ENCODE measurements at places on chromosomes 3 and 15.
A peak's percentile ranks its signal among the peaks of the same experiment; 100 is the strongest.

- no peak for DNase-seq
Observed at GRCh38 chr3:169891886-169892285, 19.5 kb upstream of the SAMD7 start.

DNA sequence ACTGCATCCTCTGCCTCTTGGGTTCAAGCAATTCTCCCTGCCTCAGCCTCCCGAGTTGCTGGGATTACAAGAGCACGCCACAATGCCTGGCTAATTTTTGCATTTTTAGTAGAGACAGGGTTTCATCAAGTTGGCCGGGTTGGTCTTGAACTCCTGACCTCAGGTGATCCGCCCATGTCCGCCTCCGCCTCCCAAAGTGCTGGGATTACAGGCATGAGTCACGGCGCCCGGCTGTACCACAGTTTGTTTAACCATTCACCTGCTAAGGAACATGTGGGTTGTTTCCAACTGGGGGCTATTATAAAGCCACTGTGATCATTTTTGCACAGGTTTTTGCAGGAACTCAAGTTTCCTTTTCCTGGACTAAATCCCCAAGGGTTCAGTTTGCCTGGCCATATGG is 123.2 kb upstream of the RAP2B start:
- DNase-seq, result no peak

DNA sequence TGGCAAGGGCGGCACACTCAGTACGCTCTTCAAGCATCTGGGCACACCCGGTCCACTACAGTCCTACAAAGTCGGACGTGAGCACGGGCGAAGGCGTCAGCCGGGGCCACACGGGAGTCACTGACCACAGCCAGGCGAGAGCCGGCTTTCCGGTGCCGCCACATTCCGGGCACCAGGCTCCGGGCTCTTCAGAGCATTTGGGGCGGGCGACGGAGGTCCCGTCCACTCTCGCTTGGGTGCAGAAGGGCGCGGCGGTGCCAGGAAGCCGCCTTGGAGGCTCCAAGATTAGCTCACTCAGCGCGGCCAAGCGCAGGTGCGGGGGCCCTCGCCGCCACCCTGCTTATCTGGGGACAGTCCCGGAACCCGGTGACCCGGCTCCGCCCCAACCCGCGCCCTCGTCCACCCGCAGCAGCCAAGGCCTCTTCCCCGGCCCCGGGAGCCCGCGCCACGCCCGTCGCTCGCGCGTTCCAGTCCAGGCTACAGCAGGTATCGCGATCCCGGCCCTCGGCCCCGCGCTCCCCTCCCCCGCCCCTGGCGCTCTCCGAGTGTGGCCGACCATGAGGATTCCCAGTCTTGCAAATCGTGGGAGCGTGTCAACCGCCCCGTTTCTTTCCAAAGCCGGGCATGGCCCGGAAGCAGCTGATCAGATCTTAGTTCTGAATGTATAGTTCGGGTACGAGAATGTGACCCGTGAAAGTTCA is at the start of gene ADPRH:
Gene ADPRH (plus strand): TSS at position 127 of the 701 bp plus-strand sequence. CDS start 2,678 bp downstream, outside the sequence.
- peak; percentile 43 for DNase-seq

GRCh38 chr15:93024716-93025624 is 64.0 kb downstream of the RGMA start:
- DNase-seq, result no peak

GRCh38 chr3:152915695-152916094 is 80.8 kb downstream of the P2RY1 start:
- no peak for DNase-seq

DNA sequence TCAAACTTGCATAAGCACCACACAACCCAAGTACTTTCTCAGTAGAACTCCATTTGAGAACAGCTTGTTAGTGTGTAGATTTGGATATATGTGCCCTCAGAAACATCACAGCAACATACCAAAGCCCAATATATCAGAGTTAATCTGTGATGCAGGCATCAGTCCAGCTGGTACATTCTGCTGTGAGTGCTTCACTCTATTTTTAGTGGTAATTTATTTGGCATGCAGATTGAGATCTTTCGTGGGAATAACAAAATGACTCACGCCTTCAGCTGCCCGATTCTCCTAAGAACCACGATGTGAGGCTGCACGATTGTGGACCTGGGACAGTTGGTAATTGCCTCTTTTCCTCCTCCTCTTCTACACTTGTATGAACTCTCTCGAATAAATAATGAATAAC is 730.7 kb downstream of the SQOR start:
- DNase-seq, result no peak

DNA sequence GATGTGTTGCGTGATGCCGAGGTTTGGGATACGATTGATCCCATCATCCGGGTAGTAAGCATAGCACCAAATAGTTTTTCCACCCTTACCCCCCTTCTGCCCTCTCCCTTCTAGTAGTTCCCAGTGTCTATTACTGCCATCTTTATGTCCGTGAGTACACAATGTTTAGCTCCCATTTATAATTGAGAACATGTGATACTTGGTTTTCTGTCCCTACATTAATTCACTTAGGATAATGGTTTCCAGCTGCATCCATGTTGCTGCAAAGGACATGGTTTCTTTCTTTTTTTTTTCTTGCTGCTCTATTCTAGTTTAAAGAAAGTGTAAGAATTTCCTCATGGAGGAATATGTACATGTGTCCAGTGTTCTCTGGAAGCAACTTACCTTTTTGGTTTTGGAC is 51.8 kb downstream of the NSUN3 start:
- DNase-seq, result no peak

GRCh38 chr3:27360113-27361078 is 8.8 kb downstream of the NEK10 start:
- DNase-seq, result no peak

DNA sequence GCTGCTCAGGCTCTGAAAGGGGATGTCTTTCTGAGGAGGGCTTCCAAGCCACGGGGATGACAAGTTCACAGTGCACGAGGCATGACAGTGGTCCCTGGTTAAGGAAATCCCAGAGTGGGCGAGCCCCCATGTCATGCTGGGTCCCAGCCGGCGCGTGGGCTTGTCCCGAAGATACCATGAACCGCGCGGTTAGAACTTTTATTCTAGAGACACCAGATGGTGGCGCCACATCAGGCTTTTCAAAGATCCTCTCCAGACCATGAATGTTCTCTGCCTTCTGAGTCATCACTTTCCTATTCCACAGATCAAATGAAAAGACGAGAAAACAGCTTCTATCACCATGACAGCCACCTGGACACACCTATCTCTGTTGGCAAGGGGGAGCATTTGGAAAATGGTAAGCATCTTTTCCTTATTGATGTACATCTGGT is 227.8 kb upstream of the LYSMD4 start:
- peak; percentile 4 for DNase-seq

GRCh38 chr3:66068255-66068654 is 29.5 kb upstream of the MAGI1 start:
- no peak for DNase-seq

DNA sequence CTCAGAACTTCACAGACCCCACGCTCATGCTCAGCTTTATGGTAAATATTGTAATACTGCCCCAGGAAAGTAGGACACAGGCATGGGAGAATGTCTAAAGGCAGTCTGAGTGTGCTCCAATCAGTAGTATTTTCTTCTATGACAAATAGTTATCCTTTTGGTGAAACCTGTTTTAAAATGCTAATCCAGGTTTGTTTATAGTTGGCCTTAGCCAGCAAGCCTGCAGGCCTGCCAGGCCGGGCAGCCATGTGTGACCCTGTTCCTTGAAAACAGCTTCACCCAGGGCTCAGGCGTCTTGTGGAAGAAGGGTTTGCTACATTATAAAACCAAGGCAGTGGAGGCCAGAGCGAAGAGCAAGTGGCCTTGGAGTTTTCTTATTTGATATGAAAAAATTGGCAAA is 104.7 kb downstream of the SEMA6D start:
- no peak for DNase-seq

- DNase-seq, result no peak
Observed at GRCh38 chr3:96860882-96861281, 46.5 kb downstream of the EPHA6 start.

DNA sequence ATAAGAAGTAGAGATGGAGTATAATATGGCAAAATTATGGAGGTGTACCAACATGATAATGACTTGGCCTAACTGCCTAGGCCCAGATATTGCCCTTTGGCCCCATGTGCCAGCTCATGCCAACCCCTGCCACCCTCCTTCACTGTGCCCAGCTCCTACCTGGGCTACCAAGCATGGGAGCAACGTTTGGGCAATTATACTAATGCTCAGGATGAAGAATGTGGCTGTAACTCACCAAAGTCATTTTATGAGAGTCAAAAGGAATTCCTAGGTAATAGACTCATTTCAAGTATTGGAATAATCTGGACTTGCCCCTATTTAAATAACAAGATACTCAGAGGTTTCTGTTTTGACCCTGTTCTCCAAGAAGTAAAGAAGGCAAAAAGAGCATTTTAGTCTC is 240.2 kb upstream of the IL12A start:
- DNase-seq, result no peak

DNA sequence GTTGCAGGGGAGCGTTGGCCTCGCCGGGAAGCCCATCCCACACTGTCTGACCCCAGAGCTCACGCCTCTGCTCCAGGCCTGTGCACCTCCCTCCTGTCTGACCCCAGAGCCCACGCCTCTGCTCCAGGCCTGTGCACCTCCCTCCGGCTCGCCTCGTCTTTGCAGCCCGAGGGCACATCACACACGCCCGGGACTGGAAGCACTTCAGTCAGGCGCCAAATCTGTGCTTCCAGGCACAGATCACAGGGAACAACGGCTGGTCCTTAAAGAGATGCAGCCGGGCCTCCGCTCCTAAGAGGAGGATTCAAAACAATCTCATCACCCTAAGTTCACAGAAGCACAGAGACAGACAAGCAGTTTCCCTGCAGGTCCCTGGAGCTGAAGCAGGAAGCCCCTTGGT is 103.0 kb upstream of the RPL32 start:
- DNase-seq, result no peak

DNA sequence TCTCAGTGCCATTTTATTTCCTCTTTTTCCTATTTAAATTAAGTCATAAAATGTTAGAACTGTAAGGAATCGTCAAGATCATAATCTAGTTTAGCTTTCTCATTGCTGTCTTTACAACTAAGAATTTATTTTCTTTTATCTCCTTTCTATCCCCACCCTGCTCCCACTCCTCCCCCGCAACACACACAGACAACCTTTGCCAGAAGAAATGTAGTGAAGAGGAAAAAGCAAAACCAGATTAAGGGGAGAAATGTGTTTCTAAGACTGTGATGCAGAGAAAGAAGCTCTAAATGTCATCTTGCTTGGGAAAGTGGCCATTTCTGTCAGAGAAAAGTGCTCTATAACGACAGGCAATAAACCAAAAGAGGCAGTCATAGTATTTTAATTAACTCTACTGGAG is 78.3 kb upstream of the MLF1 start:
- no peak for DNase-seq

- peak; percentile 79 for DNase-seq
Observed at GRCh38 chr3:184005941-184006507, 11.7 kb downstream of the ABCC5 start.

- peak; percentile 17 for DNase-seq
Observed at GRCh38 chr3:42705962-42706585, 3.5 kb upstream of the HHATL start.

DNA sequence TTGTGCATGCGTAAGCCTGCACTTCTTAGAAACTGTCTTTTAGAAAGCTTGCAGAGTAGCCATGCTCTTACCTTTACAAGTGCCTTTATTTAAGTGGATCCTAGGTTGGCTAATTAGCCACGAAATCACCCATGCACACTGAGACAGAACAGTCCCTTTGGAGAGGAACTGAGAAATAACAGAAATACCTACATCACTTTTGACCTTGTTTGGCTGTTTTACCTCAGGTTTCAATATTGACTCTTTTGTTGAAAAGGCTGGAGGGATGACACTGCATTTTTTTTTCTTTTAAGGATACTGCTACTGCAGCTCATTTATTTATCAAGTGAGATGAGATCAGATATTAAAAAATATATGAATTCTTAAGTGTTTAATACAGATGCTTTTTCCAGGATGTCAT is 155.6 kb upstream of the GOLIM4 start:
- DNase-seq, result no peak

DNA sequence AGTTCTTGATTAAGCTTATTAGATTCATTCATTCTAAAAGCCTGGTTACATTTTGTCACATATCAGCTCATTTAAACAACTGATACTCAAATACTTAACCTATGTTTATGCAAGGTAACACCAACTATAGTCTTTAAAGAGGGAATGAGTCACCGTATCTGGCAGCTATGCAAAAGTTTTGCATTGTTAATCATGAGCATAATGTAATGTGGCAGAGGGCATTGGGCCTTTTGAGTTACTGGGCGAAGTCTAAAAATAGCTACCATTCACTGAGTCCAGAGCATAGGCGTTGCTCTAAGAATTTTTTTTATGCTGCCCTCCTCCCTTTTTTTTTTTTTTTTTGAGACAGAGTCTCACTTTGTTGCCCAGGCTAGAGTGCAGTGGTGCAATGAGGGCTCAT is 277.7 kb upstream of the ZNF717 start:
- no peak for DNase-seq

DNA sequence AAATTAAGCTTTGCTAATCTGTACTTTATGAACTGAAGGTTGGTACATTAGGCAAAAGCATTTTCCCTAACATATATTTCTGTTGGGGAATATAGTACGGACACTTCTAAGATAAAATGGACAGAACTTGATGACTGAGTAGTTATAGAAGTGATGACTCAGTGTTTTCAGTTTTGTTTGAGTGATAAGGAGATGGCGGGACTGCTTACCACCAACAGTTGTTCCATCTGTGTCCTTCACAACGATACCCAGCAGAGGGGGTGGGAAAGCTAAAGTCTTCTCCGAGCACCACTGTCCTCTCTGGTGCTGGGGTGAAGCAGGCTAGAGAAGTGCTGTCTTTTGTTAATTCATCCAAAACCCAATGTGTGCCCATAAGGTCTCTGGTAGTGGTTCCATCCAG is 195.8 kb downstream of the CD47 start:
- no peak for DNase-seq

DNA sequence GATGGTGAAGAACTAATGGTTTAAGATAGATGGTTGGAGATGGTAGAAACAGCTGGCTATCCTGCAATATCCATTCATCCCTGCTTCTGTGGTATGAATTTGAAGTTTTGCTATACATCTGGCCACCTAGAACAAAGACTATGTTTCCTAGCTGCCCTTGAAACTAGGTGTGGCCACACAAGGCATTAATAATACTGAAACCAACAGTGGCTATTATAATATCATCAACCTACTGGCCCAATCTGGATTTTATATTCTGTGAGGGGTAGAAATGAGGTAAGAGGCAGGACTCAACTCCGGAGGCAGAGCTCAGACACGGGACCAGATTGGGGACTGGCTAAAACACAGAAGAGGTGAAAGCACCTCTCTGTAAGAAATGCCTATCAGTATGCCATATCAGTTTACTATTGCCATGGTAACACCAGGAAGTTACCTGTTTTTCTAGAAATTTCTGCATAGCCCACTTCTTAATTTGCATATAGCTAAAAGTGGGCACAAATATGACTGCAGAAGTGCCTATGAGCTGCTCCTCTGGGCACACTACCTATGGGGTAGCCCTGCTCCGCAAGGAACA is 8.4 kb downstream of the IFT80 start:
- no peak for DNase-seq

Measured in D341Med (cell line).